Stimulated activated memory B cell treated with anti-CD40 and anti-IgM and Interleukin-4, amounts not matched to agents 10 μg/mL and 1 μg/mL and 100 μg/mL, for 72 hours (primary cell): ENCODE measurements at places on chromosomes 13 and 19.

- no peak for ATAC-seq
Measured at GRCh38 chr13:23724196-23724970, 154.2 kb downstream of the TNFRSF19 start.

- ATAC-seq = no peak
Measured at GRCh38 chr13:98112456-98112855, 30.4 kb upstream of the FARP1 start.

DNA sequence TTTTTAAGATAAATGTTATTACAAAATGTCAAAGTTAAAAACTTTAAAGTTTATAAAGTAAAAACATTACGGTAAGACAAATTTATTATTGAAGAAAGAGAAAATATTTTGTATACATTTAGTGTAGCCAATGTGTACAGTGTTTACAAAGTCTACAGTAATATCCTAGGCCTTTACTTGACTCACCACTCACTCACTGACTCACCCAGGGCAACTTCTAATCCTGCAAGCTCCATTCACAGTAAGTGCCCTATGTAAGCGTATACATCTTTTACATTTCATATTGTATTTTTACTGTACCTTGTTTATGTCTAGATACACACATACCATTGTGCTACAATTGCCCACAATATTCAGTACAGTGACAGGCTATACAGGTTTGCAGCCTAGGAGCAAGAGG is 448.2 kb downstream of the KCTD12 start:
- no peak for ATAC-seq

- ATAC-seq = no peak
Measured at GRCh38 chr19:14848822-14849221, at the start of gene OR7A10. Gene OR7A10, minus strand, starts transcription at chr19:14848922. Its CDS starts 7,045 bp downstream, at chr19:14841877.

GRCh38 chr19:12052091-12052496 is 667 bp downstream of the ZNF878 start:
- ATAC-seq = peak; percentile 39

DNA sequence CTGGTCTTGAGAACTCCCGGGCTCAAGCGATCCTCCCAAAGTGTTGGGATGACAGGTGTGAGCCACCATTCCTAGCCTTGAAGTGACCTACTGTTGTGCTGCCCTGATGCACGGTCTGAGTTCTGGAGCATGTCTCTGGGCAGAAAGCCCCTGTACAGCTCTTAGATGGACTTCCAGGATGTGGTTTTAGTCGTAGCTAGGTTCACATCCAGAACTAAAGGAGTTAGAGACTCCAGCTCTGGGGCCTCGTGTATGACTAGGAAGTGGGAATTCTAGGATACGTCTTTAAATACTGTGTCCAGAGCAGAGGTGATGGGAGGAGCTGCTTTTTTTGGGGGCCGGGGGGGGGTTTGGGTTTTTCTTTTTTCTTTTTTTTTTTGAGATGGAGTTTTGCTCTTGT is 12.2 kb downstream of the UPF1 start:
- ATAC-seq = no peak

DNA sequence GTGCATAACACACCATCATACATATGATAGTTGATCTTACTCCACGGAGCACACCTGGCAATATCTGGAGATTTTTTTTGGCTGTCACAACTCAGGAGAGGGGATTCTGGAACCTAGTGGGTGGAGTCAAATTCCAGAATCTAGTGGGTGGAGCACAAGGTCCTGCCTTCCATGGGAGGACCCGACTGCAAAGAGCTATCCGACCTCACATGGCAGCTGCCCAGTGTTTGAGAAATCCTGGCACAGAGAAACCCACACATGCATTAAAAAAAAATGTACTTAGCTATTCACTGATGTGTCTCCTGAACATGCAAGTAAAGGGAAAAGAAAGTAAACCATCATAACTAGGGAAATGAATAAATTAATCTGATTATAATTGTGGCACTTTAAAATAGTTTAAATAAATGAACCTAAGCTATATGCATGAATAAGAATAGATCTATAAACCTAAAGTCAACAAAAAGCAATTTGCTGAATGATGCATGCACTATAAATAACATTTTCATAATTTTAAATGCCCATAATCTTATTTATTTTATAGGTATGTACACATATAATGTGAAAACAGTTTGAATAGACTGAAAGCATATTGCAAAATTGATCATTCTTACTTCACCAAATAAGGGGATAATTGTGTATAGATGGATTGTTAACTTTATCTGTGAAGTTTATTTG is 300.3 kb downstream of the MYO16 start:
- ATAC-seq = no peak

GRCh38 chr13:33497146-33497845 is 211.7 kb upstream of the STARD13 start:
- ATAC-seq = no peak

- no peak for ATAC-seq
Measured at GRCh38 chr13:43360892-43361610, 337.7 kb downstream of the DNAJC15 start.
